ENCODE measurements at places on chromosomes 13 and 19. TPM values are rescaled to one million over a fixed set of nuclear protein-coding genes. Genes with fewer than 3 reads are reported as not detected.

Gene ATP8A2
- 3.4 TPM for total RNA-seq

Gene CD37
- total RNA-seq = not detected

Gene PALM3
- total RNA-seq = 5.2 TPM

Gene LAIR1
- not detected for total RNA-seq

Gene TUBA3C
- not detected for total RNA-seq

Gene CPAMD8
- 17.0 TPM for total RNA-seq

Gene KLHL1
- 0.23 TPM for total RNA-seq

DNA sequence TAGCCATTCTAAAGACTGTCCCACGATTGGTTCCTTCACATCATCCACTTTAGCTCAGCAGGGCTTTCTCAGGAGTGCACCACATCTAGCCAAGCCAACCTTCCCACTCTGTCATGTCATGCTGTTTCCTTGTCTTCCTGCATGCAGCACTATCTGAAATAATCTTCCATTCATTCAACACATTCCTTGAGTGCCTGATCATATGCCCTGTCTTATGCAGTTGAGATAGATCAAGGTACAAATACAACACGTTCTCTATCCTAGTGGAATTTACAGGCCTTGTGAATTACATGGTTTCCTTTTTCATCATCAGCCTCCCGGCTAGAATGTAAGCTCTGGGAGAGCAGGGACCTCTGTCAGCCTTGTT lies 6.8 kb upstream of the MRPS31 start:
- peaks cover 8% of the 10 kb centered on the region for H3K4me1 ChIP-seq
- no peaks in the 10 kb centered on the region for H3K36me3 ChIP-seq
- no peak overlapping the region for H3K27ac ChIP-seq
- H3K27me3 ChIP-seq = no peaks in the 10 kb centered on the region

DNA sequence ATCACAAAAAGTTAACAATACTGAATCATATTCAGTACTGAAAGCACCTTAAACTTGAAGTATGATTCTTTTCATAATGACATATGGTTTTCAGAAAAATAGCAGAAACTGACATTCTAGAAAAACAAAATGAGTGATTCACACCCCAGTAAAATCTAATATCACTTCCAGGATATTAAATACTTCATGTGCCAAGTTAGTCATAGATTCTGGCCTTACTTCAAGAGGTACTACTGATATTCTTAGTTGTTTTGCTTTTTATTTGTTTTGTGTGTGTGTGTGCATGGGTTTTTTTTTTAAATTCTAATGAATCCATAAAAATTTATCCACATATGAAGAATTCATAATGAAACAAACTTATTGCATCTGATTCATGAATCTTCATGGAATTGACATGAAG lies 207.9 kb upstream of the UFM1 start:
- DNase-seq = no peak
- no peak overlapping the region for H3K27ac ChIP-seq
- no peaks in the 10 kb centered on the region for H3K4me1 ChIP-seq
- no peaks in the 10 kb centered on the region for H3K36me3 ChIP-seq
- H3K4me3 ChIP-seq = no peak overlapping the region

GRCh38 chr13:27028683-27029480 lies 142.7 kb downstream of the USP12 start:
- no peak overlapping the region for H3K27ac ChIP-seq
- peaks cover 12% of the 10 kb centered on the region for H3K4me1 ChIP-seq
- DNase-seq = no peak
- H3K27me3 ChIP-seq = peaks cover 17% of the 10 kb centered on the region
- H3K36me3 ChIP-seq = no peaks in the 10 kb centered on the region

DNA sequence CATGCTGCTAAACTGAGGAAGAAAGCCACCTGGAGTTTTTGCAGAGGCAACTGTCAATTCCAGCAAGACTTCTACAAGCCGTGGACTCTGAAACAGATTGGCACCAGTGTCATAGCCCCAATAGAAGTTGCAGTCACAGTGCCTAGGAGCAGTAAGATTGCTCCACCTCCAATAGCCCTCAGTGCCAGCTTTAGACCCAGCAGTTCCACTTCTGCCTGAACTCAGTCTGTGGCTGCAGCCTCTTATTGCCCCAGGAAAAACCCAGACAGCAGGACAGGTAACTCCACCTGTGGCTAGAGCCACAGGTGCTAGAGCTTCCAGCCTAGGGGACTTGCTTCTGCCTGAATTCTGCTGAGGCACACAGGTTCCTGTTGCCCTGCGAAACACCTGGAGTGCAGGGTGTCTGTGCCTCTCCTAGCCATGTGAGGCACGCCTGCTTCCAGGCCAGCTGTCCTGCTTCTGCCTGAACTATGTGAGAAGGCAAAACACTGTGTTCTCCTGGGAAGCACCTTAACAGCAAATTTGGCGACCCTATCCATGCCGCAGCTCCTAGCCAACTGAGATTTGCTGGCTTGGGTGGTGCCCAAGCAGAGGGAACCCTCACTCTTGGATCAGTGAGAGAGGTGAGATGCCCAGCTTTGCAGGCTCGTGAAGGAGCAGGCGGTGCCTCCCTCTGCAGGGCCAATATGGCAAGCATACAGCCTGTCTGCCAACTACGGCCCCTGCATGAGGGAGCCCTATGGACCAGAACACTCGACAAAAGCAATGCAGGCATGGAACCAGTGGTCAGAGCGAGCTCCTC lies 607.6 kb downstream of the PCDH17 start:
- no peak overlapping the region for H3K27ac ChIP-seq
- no peak overlapping the region for H3K4me3 ChIP-seq
- H3K36me3 ChIP-seq = no peaks in the 10 kb centered on the region

- H3K36me3 ChIP-seq = peaks cover 4% of the 10 kb centered on the region
- no peaks in the 10 kb centered on the region for H3K27me3 ChIP-seq
- peaks cover 7% of the 10 kb centered on the region for H3K4me1 ChIP-seq
- no peak overlapping the region for H3K4me3 ChIP-seq
- H3K27ac ChIP-seq = peak overlapping the region; percentile 45
- DNase-seq = peak; percentile 86
These were observed 94.9 kb upstream of the MCF2L start for GRCh38 chr13:112873851-112874750.

- no peak for DNase-seq
- H3K36me3 ChIP-seq = no peaks in the 10 kb centered on the region
- H3K27ac ChIP-seq = no peak overlapping the region
- H3K4me3 ChIP-seq = no peak overlapping the region
- H3K4me1 ChIP-seq = peaks cover 4% of the 10 kb centered on the region
These were observed 11.3 kb downstream of the RGCC start for GRCh38 chr13:41468631-41469030.

GRCh38 chr13:113588394-113589111 lies 4.0 kb downstream of the TFDP1 start:
- peaks cover 34% of the 10 kb centered on the region for H3K36me3 ChIP-seq
- no peaks in the 10 kb centered on the region for H3K27me3 ChIP-seq
- peak overlapping the region; percentile 49 for H3K4me3 ChIP-seq
- peaks cover 37% of the 10 kb centered on the region for H3K4me1 ChIP-seq

- no peaks in the 10 kb centered on the region for H3K27me3 ChIP-seq
- H3K27ac ChIP-seq = no peak overlapping the region
- peaks cover 46% of the 10 kb centered on the region for H3K4me1 ChIP-seq
- DNase-seq = no peak
These were observed 4.8 kb upstream of the SERP2 start for GRCh38 chr13:44368599-44369368.

GRCh38 chr13:79803989-79804388 lies 323.0 kb downstream of the NDFIP2 start:
- no peak for DNase-seq
- H3K4me3 ChIP-seq = no peak overlapping the region
- peak overlapping the region; percentile 20 for H3K27ac ChIP-seq
- no peaks in the 10 kb centered on the region for H3K36me3 ChIP-seq
- H3K4me1 ChIP-seq = peaks cover 54% of the 10 kb centered on the region

GRCh38 chr13:33135097-33135496 lies 118.9 kb downstream of the KL start:
- no peak overlapping the region for H3K27ac ChIP-seq
- H3K4me3 ChIP-seq = no peak overlapping the region
- H3K4me1 ChIP-seq = peaks cover 8% of the 10 kb centered on the region
- DNase-seq = no peak
- H3K27me3 ChIP-seq = no peaks in the 10 kb centered on the region
- H3K36me3 ChIP-seq = peaks cover 19% of the 10 kb centered on the region

- H3K27ac ChIP-seq = peak overlapping the region; percentile 30
- H3K4me3 ChIP-seq = peak overlapping the region; percentile 52
- H3K27me3 ChIP-seq = no peaks in the 10 kb centered on the region
- H3K36me3 ChIP-seq = no peaks in the 10 kb centered on the region
- DNase-seq = no peak
These were observed 99.0 kb downstream of the ZNF429 start for GRCh38 chr19:21604351-21604926.

GRCh38 chr19:11737964-11738745 lies 591 bp downstream of the ZNF823 start:
- no peak for DNase-seq
- H3K4me3 ChIP-seq = peak overlapping the region; percentile 99
- no peaks in the 10 kb centered on the region for H3K27me3 ChIP-seq
- H3K4me1 ChIP-seq = peaks cover 24% of the 10 kb centered on the region

GRCh38 chr19:13978351-13979243 lies 26.3 kb downstream of the DCAF15 start:
- peak overlapping the region; percentile 54 for H3K4me3 ChIP-seq
- no peaks in the 10 kb centered on the region for H3K27me3 ChIP-seq
- H3K4me1 ChIP-seq = peaks cover 13% of the 10 kb centered on the region
- peaks cover 2% of the 10 kb centered on the region for H3K36me3 ChIP-seq
- H3K27ac ChIP-seq = no peak overlapping the region

DNA sequence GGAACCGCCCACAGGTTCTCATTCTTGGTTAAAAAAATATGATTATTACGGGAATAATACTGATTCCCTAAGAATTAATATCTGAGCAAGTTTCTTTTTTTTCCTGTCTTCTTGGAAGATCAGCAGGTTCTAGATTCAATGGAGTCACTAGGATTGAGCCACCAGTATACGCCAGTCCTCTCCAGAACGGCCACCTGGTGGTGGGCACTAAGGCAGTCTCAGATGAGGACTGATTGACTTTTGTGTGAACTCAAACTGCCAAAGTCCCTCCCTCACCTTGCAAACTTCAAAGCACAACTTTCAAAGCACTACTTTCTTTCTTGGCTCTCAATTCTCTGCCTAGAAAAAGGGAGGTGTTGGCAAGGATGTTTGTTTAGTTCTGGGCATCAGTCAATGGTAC lies 33.3 kb upstream of the ALOX5AP start:
- H3K36me3 ChIP-seq = no peaks in the 10 kb centered on the region
- H3K4me3 ChIP-seq = no peak overlapping the region
- peaks cover 2% of the 10 kb centered on the region for H3K27me3 ChIP-seq
- no peak overlapping the region for H3K27ac ChIP-seq

- no peak for DNase-seq
- no peak overlapping the region for H3K4me3 ChIP-seq
- H3K27me3 ChIP-seq = no peaks in the 10 kb centered on the region
- H3K4me1 ChIP-seq = no peaks in the 10 kb centered on the region
- no peaks in the 10 kb centered on the region for H3K36me3 ChIP-seq
These were observed 471.0 kb downstream of the OLFM4 start for GRCh38 chr13:53499576-53500133.

DNA sequence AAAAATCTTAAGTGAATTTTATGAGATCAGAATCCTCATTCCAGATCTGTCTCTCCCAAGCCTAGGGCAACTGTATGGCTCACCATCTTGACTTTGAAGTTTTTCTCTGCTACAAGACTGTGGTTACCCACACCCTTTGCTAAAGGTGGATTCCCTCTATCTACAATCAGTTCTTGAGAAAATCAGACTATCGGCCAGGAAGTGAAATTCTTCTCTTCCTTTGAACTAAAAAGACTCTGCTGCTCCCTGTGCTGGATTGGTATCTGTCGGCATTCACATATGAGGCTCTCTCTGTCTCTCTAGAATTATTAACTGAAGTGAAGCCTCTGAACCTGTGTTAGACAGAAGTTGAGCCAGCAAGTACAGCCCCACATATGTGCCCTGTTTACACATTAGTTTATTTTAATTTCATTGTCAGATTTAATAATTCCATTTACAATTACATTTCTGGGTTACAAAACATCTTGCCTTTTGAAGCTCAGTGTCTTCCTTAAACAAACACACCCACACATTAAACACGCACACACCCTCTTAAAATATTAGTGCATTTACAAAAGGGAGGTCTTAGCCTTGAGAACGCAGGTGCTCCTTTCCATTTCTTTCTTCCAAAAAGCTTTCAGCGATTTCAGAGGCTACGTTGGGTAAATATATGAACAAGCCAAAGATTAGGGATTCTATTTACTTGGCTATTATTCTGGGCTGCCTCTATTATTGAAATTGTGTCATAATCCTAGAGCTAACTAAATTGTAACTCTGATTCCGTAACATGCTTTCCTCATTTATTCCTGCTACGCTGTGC lies 145.7 kb downstream of the MIPEP start:
- no peak overlapping the region for H3K27ac ChIP-seq
- H3K36me3 ChIP-seq = no peaks in the 10 kb centered on the region
- no peaks in the 10 kb centered on the region for H3K27me3 ChIP-seq
- DNase-seq = no peak

- no peaks in the 10 kb centered on the region for H3K36me3 ChIP-seq
- no peak overlapping the region for H3K27ac ChIP-seq
- no peak overlapping the region for H3K4me3 ChIP-seq
- H3K27me3 ChIP-seq = peaks cover 73% of the 10 kb centered on the region
These were observed 10.3 kb downstream of the VSTM2B start for GRCh38 chr19:29535984-29536508.

DNA sequence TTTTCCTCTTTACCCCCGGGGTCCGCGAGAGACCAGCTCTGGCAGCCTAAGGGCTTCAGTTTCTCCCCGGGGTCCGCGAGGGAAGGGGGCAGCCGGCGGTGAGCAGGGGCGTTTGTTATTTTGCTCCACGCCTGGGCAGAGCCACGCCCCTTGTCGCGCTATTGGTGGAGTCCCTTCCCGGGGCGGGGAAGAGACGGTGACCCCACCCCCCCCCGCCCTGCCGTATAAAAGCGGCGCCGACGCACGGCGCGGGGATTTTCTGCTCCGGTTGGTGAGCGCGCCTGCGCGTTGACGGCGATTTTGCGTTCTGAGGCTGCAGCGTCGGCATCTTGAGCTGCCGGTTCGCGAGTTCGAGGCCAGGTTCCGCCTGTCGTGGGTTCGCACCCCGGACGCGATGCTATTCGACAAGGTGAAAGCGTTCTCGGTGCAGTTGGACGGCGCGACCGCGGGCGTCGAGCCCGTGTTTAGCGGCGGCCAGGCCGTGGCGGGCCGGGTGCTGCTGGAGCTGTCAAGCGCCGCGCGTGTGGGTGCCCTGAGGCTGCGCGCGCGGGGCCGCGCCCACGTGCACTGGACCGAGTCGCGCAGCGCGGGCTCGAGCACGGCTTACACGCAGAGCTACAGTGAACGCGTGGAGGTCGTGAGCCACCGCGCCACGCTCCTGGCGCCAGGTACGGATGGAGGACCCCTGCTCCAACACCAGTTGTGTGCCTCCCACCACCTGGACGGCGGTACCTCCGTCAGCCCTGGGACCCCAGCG lies at the start of gene ARRDC2:
Gene ARRDC2, plus strand, starts transcription at position 254 of the 757 bp plus-strand sequence. Its CDS starts 141 bp downstream, at position 395.
- H3K4me3 ChIP-seq = peak within 1 kb of the TSS; percentile 81
- peaks cover 19% of the 10 kb centered on the region for H3K27me3 ChIP-seq
- peaks cover 2% of the 10 kb centered on the region for H3K36me3 ChIP-seq
- H3K4me1 ChIP-seq = peaks cover 10% of the 10 kb centered on the region
- no peak within 1 kb of the TSS for H3K27ac ChIP-seq

DNA sequence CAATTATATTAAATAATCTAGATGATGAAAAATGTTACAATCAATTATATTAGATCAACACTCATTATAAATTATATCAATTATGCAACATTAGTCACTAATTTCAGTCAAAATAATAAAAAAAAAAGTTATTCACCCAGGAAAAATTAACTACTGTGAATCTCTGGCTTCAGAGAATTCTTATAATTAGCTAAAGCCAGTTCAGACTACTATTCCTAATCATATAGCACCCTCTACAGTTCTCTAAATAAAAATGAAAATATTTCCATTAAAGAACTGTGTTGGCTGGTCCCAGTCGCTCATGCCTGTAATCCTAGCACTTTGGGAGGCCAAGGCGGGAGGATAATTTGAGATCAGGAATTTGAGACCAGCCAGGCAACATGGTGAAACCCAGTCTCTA lies 33.0 kb downstream of the XPO4 start:
- H3K4me3 ChIP-seq = no peak overlapping the region
- no peaks in the 10 kb centered on the region for H3K27me3 ChIP-seq
- DNase-seq = no peak
- H3K27ac ChIP-seq = no peak overlapping the region
- peaks cover 22% of the 10 kb centered on the region for H3K4me1 ChIP-seq
- H3K36me3 ChIP-seq = no peaks in the 10 kb centered on the region
